ENCODE measurements at places on chromosomes 16 and 17. TPM values are rescaled to one million over a fixed set of nuclear protein-coding genes. Genes with fewer than 3 reads are reported as not detected.

DNA sequence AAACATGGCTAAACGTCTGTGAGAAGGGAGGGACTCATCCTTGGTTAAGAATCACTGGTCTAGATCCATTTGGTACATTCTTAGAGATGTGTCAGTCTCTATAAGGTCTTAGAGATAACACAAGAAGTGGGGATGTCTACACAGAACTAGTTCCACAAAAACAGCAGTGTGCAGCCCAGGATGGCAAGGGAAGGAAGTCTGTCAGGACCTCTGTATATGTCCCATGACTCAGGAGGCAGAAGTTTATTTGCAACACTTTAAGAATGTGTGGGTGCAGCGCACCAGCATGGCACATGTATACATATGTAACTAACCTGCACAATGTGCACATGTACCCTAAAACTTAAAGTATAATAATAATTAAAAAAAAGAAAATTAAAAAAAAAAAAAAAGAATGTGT lies 548.5 kb upstream of the SOX9 start:
- no peak for DNase-seq
- H3K27me3 ChIP-seq = no peaks in the 10 kb centered on the region
- no peaks in the 10 kb centered on the region for H3K4me1 ChIP-seq
- H3K36me3 ChIP-seq = no peaks in the 10 kb centered on the region
- H3K4me3 ChIP-seq = no peak overlapping the region

- peaks cover 15% of the 10 kb centered on the region for H3K36me3 ChIP-seq
- H3K4me1 ChIP-seq = peaks cover 7% of the 10 kb centered on the region
- no peaks in the 10 kb centered on the region for H3K27me3 ChIP-seq
- DNase-seq = no peak
- no peak overlapping the region for H3K27ac ChIP-seq
Observed at GRCh38 chr17:67594115-67594880, 123.4 kb upstream of the NOL11 start.

- no peaks in the 10 kb centered on the region for H3K27me3 ChIP-seq
- H3K4me3 ChIP-seq = no peak overlapping the region
- H3K36me3 ChIP-seq = no peaks in the 10 kb centered on the region
- H3K4me1 ChIP-seq = no peaks in the 10 kb centered on the region
- no peak for DNase-seq
Observed at GRCh38 chr16:65306722-65307121, 184.9 kb upstream of the CDH11 start.

- H3K4me1 ChIP-seq = peaks cover 15% of the 10 kb centered on the region
- H3K4me3 ChIP-seq = peak overlapping the region; percentile 57
- H3K27ac ChIP-seq = peak overlapping the region; percentile 83
- H3K27me3 ChIP-seq = no peaks in the 10 kb centered on the region
- H3K36me3 ChIP-seq = no peaks in the 10 kb centered on the region
Observed at GRCh38 chr17:63946440-63947363, 14.6 kb upstream of the CD79B start.

GRCh38 chr16:87515475-87516330 lies 22.9 kb upstream of the ZCCHC14 start:
- no peak overlapping the region for H3K27ac ChIP-seq
- DNase-seq = no peak
- no peaks in the 10 kb centered on the region for H3K4me1 ChIP-seq
- peaks cover 16% of the 10 kb centered on the region for H3K27me3 ChIP-seq

DNA sequence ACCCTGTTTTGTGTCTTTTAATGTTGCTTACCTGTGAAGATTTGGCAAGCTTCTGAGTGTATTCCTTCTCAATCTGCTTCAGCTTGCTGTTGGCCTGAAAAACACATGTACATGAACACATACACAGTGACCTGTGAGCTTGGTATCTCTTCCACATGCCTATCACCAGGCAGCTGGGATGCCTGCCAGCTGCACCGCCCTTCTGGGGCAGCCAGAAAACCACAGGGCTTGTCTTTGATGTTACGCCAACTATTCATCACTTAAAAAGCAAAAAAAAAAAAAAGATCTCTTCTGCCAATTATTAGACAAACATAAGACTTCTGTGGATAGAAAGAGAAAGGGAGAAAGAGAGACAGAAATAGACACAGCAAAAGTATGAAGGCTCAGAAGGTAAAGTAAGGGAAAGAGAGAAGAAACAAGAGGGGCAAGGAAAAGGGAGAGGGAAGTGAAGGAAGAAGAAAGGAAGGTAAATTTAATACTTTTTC lies 189.2 kb upstream of the AXIN2 start:
- peaks cover 16% of the 10 kb centered on the region for H3K4me1 ChIP-seq
- peaks cover 9% of the 10 kb centered on the region for H3K27me3 ChIP-seq
- H3K27ac ChIP-seq = no peak overlapping the region
- no peaks in the 10 kb centered on the region for H3K36me3 ChIP-seq
- peak; percentile 41 for DNase-seq

GRCh38 chr17:61203671-61204131 lies 195.9 kb upstream of the TBX2 start:
- no peak overlapping the region for H3K27ac ChIP-seq
- no peak for DNase-seq
- H3K4me3 ChIP-seq = no peak overlapping the region
- no peaks in the 10 kb centered on the region for H3K36me3 ChIP-seq

- no peaks in the 10 kb centered on the region for H3K4me1 ChIP-seq
- DNase-seq = peak; percentile 6
- H3K36me3 ChIP-seq = no peaks in the 10 kb centered on the region
- H3K27me3 ChIP-seq = peaks cover 4% of the 10 kb centered on the region
- H3K27ac ChIP-seq = no peak overlapping the region
- no peak overlapping the region for H3K4me3 ChIP-seq
Observed at GRCh38 chr16:80824623-80825364, 20.4 kb upstream of the CDYL2 start.

DNA sequence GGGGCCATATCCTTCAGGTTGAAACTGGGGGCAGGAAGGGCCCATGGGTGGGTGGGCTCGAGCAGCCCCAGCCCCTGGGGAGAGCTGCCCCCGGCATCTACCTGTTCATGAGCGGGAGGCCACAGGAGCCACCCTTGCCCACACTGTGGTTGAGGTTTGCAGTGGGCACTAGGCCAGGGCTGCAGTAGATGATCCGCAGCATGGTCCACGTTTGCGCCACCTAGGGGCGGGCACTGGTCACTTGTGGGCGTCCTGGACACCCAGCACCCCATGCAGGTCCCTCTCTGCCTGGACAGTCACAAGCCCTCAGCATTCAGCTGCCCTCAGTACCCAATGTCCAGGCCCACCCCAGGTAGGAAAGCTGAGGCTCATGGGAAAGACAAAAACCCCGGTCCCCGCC lies 1.8 kb upstream of the JMJD8 start:
- H3K4me3 ChIP-seq = peak overlapping the region; percentile 14
- DNase-seq = no peak
- H3K4me1 ChIP-seq = peaks cover 24% of the 10 kb centered on the region
- H3K27ac ChIP-seq = no peak overlapping the region
- peaks cover 22% of the 10 kb centered on the region for H3K36me3 ChIP-seq

DNA sequence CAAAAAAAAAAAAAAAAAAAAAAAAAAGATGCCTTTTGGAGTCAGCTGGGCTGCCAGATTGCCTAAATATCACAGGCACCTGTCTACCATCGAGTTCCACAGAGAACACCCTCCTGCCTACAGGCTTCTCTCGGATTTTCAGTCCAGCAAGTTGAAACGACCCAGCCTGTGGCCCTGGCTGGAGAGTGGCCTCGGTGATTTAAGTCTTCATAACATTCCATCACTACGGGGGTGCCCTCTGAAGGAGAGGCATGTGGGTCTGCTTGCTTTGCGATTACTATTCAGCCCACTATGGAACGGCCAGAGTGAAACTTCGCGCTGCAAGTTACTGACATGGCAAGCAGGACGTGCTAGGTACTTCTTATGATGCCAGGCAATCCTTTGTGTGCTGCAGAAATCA lies 42.8 kb downstream of the MARCHF10 start:
- peaks cover 11% of the 10 kb centered on the region for H3K27me3 ChIP-seq
- no peak overlapping the region for H3K27ac ChIP-seq
- H3K4me1 ChIP-seq = no peaks in the 10 kb centered on the region
- DNase-seq = no peak

DNA sequence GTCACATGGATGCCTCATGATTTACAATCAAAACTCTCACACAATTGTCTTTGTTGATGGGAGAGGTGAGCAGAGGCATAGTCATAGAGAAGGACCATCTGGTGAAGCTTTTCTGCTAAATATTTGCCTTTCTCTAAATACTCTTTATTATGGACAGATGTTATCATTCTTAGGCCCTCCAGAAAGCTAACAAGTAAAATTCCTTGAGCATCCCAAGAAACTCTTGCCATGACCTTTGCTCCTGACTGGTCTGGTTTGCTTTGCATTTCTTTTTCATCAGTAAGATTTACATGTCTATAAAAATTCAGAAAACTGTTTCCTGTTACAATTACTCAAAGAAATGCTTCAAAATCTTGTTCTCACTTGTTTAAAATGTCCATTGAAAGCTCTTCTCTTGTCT lies 1336.6 kb upstream of the CDH8 start:
- no peaks in the 10 kb centered on the region for H3K27me3 ChIP-seq
- no peaks in the 10 kb centered on the region for H3K36me3 ChIP-seq
- no peak overlapping the region for H3K4me3 ChIP-seq

GRCh38 chr16:76532188-76532973 lies 255.2 kb downstream of the CNTNAP4 start:
- H3K27me3 ChIP-seq = no peaks in the 10 kb centered on the region
- no peak overlapping the region for H3K4me3 ChIP-seq
- no peaks in the 10 kb centered on the region for H3K4me1 ChIP-seq
- DNase-seq = no peak
- H3K36me3 ChIP-seq = no peaks in the 10 kb centered on the region

GRCh38 chr17:28950752-28951427 lies 428 bp downstream of the PHF12 start:
- H3K36me3 ChIP-seq = peaks cover 28% of the 10 kb centered on the region
- H3K27me3 ChIP-seq = no peaks in the 10 kb centered on the region
- DNase-seq = no peak

DNA sequence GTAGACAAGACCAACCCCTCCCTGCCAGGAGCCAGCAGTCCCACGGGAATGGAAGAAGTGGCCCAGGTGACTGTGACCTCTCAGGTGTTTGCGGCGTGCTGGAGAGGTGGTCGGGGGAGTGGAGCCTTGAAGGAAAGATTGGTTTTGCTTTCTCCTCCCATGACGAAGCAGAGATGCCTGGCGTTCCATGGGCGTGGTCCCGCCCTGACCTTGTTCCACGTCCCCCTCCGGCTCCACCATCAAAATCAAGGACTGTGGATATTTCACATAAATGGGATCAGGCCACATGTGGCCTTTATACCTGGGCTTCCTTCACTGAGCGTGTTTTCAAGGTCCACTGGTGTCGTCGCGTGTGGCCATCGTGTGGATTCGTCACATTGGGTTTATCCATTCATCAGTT lies 270.6 kb upstream of the TNRC6C start:
- no peak overlapping the region for H3K4me3 ChIP-seq
- H3K27me3 ChIP-seq = peaks cover 4% of the 10 kb centered on the region
- peaks cover 1% of the 10 kb centered on the region for H3K36me3 ChIP-seq
- peaks cover 21% of the 10 kb centered on the region for H3K4me1 ChIP-seq

DNA sequence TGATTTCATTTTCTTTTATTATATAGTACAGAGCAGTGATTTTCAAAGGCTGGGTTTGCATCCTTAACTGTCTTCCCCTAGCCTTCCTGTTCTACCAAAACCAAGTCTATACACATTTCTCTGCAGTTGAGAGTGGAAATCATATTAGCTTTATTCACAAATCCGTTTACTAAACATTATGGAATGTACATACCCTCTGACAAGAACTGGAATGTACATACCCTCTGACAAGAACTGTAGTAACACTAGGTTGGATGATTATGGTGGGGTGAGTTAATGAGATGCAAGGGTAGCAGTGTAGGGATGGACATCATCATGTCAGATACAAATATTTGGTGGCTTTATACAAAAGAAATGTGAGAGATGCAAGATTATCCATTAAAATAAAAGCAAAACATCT lies 154.8 kb downstream of the CYB561 start:
- peaks cover 11% of the 10 kb centered on the region for H3K4me1 ChIP-seq
- H3K36me3 ChIP-seq = peaks cover 39% of the 10 kb centered on the region
- DNase-seq = no peak
- no peak overlapping the region for H3K27ac ChIP-seq
- H3K4me3 ChIP-seq = no peak overlapping the region
- no peaks in the 10 kb centered on the region for H3K27me3 ChIP-seq

- no peaks in the 10 kb centered on the region for H3K4me1 ChIP-seq
- no peak for DNase-seq
- H3K36me3 ChIP-seq = no peaks in the 10 kb centered on the region
- no peaks in the 10 kb centered on the region for H3K27me3 ChIP-seq
Observed at GRCh38 chr17:36616061-36617029, 15.0 kb downstream of the MRM1 start.

- no peaks in the 10 kb centered on the region for H3K4me1 ChIP-seq
- no peak for DNase-seq
- H3K36me3 ChIP-seq = no peaks in the 10 kb centered on the region
- peaks cover 22% of the 10 kb centered on the region for H3K27me3 ChIP-seq
Observed at GRCh38 chr16:49604602-49605001, 231.0 kb downstream of the C16orf78 start.

GRCh38 chr17:9645851-9646545 lies 681 bp downstream of the USP43 start:
- DNase-seq = peak; percentile 31
- H3K4me3 ChIP-seq = peak overlapping the region; percentile 71
- no peak overlapping the region for H3K27ac ChIP-seq
- H3K36me3 ChIP-seq = no peaks in the 10 kb centered on the region

- H3K4me1 ChIP-seq = peaks cover 57% of the 10 kb centered on the region
- peak overlapping the region; percentile 51 for H3K4me3 ChIP-seq
- H3K27ac ChIP-seq = peak overlapping the region; percentile 89
- peaks cover 28% of the 10 kb centered on the region for H3K36me3 ChIP-seq
- peak; percentile 70 for DNase-seq
Observed at GRCh38 chr16:85569615-85570212, 43.4 kb upstream of the GSE1 start.

DNA sequence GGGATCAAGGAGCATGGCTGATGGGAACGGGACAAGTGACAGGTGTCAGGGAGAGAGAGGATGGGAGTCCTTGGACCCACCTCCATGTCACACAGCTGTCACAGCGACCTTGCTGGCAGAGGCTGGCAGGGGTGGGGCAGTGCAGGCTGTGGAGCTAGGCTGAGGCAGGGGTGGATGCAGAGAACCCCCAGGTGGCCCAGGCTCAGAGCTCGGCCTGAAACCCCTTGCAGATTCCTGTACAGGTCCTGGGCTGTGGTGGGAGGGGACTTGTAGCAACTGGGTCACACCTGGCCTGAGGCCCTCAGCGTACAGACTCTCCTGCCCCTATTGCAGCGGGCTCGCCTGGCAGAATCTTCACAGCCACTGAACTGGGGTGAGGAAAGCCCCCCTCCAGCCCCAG lies 174.1 kb downstream of the NTN1 start:
- no peaks in the 10 kb centered on the region for H3K36me3 ChIP-seq
- H3K27me3 ChIP-seq = no peaks in the 10 kb centered on the region
- H3K27ac ChIP-seq = no peak overlapping the region
- DNase-seq = no peak
- no peaks in the 10 kb centered on the region for H3K4me1 ChIP-seq

The EPOP gene
- total RNA-seq = 33.7 TPM

The PLK1 gene
- 96.5 TPM for total RNA-seq

The KRTAP4-9 gene
- not detected for total RNA-seq

The ASPHD1 gene
- total RNA-seq = 1.3 TPM

The ST6GALNAC1 gene
- total RNA-seq = not detected

The MIS12 gene
- 44.3 TPM for total RNA-seq

The OTOP2 gene
- total RNA-seq = not detected

The XAF1 gene
- 54.0 TPM for total RNA-seq

The CCL1 gene
- not detected for total RNA-seq

The SYT17 gene
- total RNA-seq = not detected

The NPIPA3 gene
- 1.2 TPM for total RNA-seq

The KRTAP3-1 gene
- not detected for total RNA-seq

The HAP1 gene
- 0.08 TPM for total RNA-seq

The TBC1D3G gene
- not detected for total RNA-seq

The CCT6B gene
- 1.9 TPM for total RNA-seq

The TNFRSF13B gene
- total RNA-seq = 0.31 TPM

The G6PC1 gene
- total RNA-seq = not detected

The OSGIN1 gene
- 1.8 TPM for total RNA-seq

The CCL3 gene
- total RNA-seq = 52.7 TPM

Data from activated naive CD8-positive, alpha-beta T cell treated with anti-CD3 and anti-CD28 coated beads for 36 hours (primary cell).